ENCODE measurements at places on chromosomes 1 and 21.

- DNase-seq: no peak
These were observed 37.7 kb upstream of the VN1R5 start for GRCh38 chr1:247218121-247218651.

DNA sequence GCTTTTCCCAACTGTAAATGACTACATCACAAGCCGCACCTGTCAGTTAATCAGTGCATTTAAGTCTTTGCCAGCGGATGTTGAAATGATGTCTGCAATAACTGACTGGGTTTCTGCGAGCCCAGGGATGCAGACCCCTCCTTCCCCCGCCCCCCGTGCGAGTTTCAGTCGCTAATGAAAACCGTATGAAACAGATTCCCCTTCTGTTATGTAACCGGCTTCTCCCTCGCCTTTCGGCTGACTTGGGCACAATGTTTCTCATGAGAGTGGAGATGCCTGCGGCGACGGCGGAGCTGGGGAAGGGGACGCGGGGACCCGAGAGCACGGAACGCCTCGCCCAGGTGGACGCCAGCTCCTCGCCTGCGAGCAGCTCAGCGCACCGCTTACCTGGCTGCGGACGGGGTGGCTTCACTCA, 753 bp downstream of the KCNJ6 start:
- DNase-seq: no peak

GRCh38 chr1:13820055-13820454, 120.1 kb downstream of the PRDM2 start:
- DNase-seq: no peak

- no peak for DNase-seq
These were observed 34.8 kb downstream of the KPNA6 start for GRCh38 chr1:32142446-32143301.

DNA sequence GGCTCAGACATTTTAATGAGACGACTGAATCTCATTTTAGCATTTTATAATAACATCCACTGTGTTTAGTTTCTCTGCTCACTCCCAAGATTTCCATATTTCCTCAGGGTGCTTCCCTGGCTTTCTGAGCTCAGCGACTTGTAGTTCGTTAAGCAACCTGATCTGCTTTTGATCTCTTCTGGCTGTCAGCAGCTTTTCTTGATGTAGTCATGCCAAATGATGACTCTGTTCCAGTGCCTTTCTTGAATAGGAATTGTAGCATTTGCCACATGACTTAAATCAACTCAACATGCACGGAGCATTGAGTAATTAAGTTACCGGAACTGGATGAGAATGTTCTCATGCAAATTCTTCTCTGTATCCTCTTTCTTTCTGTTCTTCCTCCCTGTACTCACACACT, 246.1 kb downstream of the FMN2 start:
- DNase-seq: no peak

All from activated naive CD8-positive, alpha-beta T cell treated with anti-CD3 and anti-CD28 coated beads, Interleukin-2, amount 50 U/mL, for 24 hours (primary cell).